Cortex of kidney (tissue), 1 donor: ENCODE measurements at places on chromosomes 5 and 9.

GRCh38 chr9:38074441-38074961 lies 5.5 kb upstream of the SHB start:
- no peak for DNase-seq

GRCh38 chr5:78002690-78003089 lies 226.6 kb upstream of the TBCA start:
- DNase-seq = no peak

GRCh38 chr5:39080597-39081204 lies 6.5 kb upstream of the RICTOR start:
- no peak for DNase-seq

- DNase-seq = no peak
Observed at GRCh38 chr5:128304088-128304487, 220.5 kb downstream of the SLC12A2 start.

DNA sequence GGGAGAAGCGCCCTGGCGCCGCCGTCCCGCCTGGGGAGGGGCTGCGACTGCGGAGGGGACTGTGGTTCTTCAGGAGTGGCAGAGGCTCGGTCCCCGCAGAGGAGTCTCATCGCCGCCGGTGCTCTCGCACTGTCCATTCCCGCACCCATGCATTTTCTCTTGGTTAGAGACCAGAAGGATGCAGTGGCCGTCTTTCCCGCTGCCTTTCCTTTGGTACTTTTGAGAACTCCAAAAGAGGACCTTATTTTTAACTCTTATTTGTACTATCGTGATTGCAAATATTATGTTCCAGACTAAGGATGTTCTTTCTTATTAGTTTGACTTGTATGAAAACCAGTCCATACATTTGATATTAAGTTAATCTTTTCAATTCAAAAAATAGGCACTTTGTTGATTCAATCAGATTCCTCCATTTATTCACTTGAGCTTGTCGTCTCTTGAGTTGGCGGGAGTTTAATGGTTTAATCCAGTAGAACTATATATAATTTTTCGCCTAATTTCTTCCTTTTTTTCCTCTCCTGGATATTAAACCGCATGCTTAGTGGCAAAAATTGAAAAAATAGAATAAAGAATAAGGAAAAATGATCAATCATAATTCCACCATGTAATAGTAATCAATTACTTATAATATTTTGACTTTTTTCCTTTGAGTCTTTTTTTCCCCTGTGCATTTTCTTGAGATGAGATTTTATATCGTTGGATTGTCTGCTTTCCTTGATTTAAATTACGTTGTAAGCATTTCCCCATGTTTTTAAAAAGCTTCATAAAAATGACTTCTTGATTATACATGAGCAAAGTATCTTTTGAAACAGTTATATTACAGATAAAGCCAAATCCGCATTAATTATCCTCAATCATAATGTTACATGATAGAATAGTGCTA lies 861 bp downstream of the ZFYVE16 start:
- DNase-seq = no peak

DNA sequence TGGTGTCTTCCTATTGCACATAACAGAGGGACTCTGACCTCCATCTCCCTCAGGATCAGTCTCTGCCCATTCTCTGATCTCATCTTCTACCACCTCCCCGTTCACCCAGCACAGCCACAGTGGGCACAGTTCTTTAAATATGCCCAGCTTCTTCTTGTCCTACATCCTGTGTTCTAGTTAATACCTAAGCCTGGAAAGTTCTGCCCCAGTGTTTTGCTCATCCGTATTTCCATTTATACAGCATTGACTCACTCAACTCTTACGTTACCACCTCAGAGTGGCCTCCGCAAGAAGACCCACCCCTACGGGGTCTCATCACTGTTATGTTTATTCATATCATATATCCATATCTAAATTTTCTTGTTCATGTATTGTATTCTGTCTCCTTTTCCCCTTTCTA lies 315.5 kb downstream of the ADGRV1 start:
- no peak for DNase-seq
